Upper lobe of left lung (tissue), 6 donors: ENCODE measurements at places on chromosomes 6 and 20. TPM values are rescaled to one million over a fixed set of nuclear protein-coding genes. Genes with fewer than 3 reads are reported as not detected.
A peak's percentile ranks its signal among the peaks of the same experiment; 100 is the strongest.

DNA sequence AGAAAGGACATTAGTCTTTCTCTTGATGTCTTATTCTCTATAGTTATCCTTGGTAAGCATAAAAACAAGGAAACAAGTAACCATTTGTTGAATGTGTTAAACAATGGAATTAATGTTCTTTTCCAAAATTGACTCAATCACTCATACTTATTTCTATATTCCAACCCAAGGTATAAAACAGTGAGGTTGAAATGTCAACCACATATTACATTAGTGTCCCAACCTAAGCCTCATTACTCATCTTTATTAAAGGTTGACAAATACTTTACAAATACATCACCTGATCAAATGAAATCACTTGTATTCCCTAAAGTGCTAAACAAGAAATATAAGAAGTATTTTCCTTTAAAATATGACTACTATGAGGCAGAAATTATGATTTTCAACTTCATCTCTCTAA lies 100.5 kb downstream of the ASCC3 start:
- H3K4me3 ChIP-seq: no peak overlapping the region
- no peak for DNase-seq
- H3K27me3 ChIP-seq: no peaks in the 10 kb centered on the region
- H3K36me3 ChIP-seq: no peaks in the 10 kb centered on the region
- no peaks in the 10 kb centered on the region for H3K4me1 ChIP-seq
- no peak overlapping the region for H3K27ac ChIP-seq

DNA sequence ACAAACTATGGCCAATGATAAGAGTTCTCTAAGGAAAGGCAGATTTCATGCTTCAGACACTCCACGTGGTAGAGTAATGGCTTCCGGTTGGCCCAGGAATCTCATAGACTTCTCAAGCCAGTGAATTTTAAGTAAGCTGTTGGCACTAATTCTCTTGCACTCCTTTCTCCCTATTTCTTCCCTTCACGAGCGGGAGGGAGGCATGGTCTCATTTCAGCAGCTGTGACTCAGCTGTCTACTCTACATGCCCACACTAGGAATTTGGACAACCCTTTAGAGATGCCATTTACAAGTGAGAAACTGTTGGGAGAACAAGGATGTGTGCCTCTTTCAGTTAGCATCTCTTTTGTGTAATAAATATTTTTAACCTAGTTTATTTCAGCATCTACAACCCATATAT lies 107.7 kb downstream of the PTPRK start:
- H3K4me1 ChIP-seq: no peaks in the 10 kb centered on the region
- no peak overlapping the region for H3K4me3 ChIP-seq
- H3K27ac ChIP-seq: no peak overlapping the region
- no peaks in the 10 kb centered on the region for H3K27me3 ChIP-seq
- DNase-seq: no peak
- H3K36me3 ChIP-seq: no peaks in the 10 kb centered on the region

- peaks cover 24% of the 10 kb centered on the region for H3K4me1 ChIP-seq
- H3K27me3 ChIP-seq: no peaks in the 10 kb centered on the region
- peak overlapping the region; percentile 72 for H3K4me3 ChIP-seq
- DNase-seq: peak; percentile 90
- peak overlapping the region; percentile 99 for H3K27ac ChIP-seq
Measured at GRCh38 chr6:134176264-134176975, 124.0 kb upstream of the SLC2A12 start.

GRCh38 chr6:30102970-30103871 lies 9.7 kb downstream of the TRIM31 start:
- peak overlapping the region; percentile 53 for H3K4me3 ChIP-seq
- H3K27ac ChIP-seq: peak overlapping the region; percentile 29
- peaks cover 29% of the 10 kb centered on the region for H3K4me1 ChIP-seq
- no peaks in the 10 kb centered on the region for H3K36me3 ChIP-seq
- peak; percentile 93 for DNase-seq

GRCh38 chr6:3233904-3234303 lies 6.5 kb upstream of the TUBB2B start:
- H3K4me3 ChIP-seq: no peak overlapping the region
- DNase-seq: no peak
- peaks cover 29% of the 10 kb centered on the region for H3K4me1 ChIP-seq
- no peak overlapping the region for H3K27ac ChIP-seq

- no peaks in the 10 kb centered on the region for H3K36me3 ChIP-seq
- H3K4me3 ChIP-seq: no peak overlapping the region
- no peak overlapping the region for H3K27ac ChIP-seq
- H3K27me3 ChIP-seq: no peaks in the 10 kb centered on the region
- H3K4me1 ChIP-seq: no peaks in the 10 kb centered on the region
Measured at GRCh38 chr6:159874435-159874834, 16.4 kb upstream of the MAS1 start.

DNA sequence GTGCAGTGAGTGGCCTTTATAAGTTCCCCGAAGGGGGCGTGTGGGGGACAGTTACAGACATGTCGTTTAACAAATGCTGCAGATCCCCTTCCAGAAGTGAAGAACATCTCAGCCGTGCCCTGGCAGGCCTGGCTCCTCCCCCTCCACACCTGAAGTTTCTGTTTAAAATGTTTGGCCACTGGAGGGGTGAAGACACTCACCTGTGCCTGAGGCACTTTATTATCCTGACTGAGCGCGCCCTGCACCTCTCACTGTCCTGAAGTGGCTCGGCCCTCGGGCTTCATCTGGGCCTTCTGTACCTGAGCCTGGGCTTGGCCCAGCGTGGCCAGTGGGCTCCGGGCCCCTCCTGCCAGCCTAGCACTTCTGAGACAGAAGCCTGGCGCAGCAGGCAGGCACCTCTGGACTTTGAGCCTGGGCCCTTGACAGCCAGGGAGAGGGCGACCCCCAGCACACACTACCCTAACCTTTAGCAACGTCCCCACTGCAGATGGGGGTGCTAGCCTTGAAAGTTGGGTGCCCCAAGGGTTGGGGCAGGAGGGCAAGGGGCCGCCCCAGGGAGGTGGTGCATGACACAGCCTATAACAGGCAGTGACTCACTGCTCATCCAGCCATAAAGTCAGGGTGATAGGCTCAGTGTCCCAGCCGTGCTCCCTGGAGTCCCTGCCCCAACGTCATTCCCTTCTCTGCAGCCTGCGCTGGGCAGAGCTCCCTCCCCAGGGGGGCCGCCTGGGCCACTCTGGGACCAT lies 13.6 kb upstream of the GATA5 start:
- no peaks in the 10 kb centered on the region for H3K27me3 ChIP-seq
- H3K4me1 ChIP-seq: peaks cover 13% of the 10 kb centered on the region
- DNase-seq: peak; percentile 63
- no peaks in the 10 kb centered on the region for H3K36me3 ChIP-seq
- no peak overlapping the region for H3K27ac ChIP-seq
- H3K4me3 ChIP-seq: no peak overlapping the region

GRCh38 chr6:40353197-40353966 lies 233.8 kb downstream of the LRFN2 start:
- no peaks in the 10 kb centered on the region for H3K27me3 ChIP-seq
- no peak for DNase-seq
- no peaks in the 10 kb centered on the region for H3K36me3 ChIP-seq
- no peak overlapping the region for H3K4me3 ChIP-seq
- H3K27ac ChIP-seq: no peak overlapping the region
- no peaks in the 10 kb centered on the region for H3K4me1 ChIP-seq

DNA sequence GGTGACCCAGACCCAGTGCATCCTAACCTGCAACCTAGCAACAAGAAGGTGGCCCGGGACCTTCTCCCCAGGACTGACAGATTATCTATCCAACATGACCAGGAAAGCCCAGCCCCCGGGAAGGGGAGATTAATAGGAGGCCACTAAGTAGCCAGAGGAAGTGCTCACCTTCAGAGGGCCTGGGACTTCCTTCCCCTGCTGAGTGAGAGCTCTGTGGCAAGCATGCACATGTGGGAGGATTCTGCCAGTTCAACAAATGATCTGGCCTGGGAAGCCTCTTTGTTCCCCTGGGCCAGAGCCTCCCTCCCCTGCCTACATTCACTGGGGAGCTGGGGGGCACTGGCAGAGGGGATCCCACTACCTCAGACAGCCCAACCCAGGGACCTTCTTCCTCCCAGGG lies 39.6 kb downstream of the SHLD1 start:
- no peak overlapping the region for H3K4me3 ChIP-seq
- H3K4me1 ChIP-seq: peaks cover 14% of the 10 kb centered on the region
- peak; percentile 24 for DNase-seq
- H3K27me3 ChIP-seq: no peaks in the 10 kb centered on the region

DNA sequence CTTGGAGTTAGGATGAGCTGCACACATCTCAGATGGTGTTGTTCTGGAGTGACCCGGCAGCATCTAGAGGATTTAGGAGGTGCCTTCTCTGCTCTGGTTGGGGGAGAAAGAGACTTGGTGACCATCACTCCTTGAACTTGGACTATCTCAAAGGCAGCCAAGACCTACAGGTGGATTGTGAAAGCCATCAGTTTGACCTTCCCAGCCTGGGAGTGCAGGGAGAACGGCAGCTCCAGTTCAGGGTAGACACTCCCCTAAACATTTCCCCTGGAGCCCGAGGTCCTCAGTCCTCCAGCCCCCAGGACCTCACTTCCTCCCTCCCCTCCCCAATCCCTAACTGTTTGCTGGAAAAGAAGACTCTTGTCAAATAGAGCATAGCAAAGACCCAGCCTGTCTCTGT lies 128.7 kb upstream of the ARMC2 start:
- no peaks in the 10 kb centered on the region for H3K36me3 ChIP-seq
- no peak overlapping the region for H3K4me3 ChIP-seq
- no peak overlapping the region for H3K27ac ChIP-seq
- peaks cover 18% of the 10 kb centered on the region for H3K4me1 ChIP-seq

GRCh38 chr6:154705471-154706113 lies 27.6 kb upstream of the SCAF8 start:
- no peaks in the 10 kb centered on the region for H3K4me1 ChIP-seq
- no peak for DNase-seq
- H3K27me3 ChIP-seq: no peaks in the 10 kb centered on the region
- H3K36me3 ChIP-seq: no peaks in the 10 kb centered on the region
- H3K27ac ChIP-seq: no peak overlapping the region

The UBE2J1 gene
- total RNA-seq: 16.5 TPM

The C6orf163 gene
- 1.6 TPM for total RNA-seq

GRCh38 chr6:136579800-136580199 lies 29.6 kb upstream of the MAP7 start:
- H3K27ac ChIP-seq: no peak overlapping the region
- H3K4me3 ChIP-seq: no peak overlapping the region
- H3K36me3 ChIP-seq: peaks cover 41% of the 10 kb centered on the region
- H3K27me3 ChIP-seq: no peaks in the 10 kb centered on the region
- peaks cover 6% of the 10 kb centered on the region for H3K4me1 ChIP-seq

The ZBTB12 gene
- 3.1 TPM for total RNA-seq

GRCh38 chr6:98467902-98468301 lies 366.5 kb upstream of the POU3F2 start:
- DNase-seq: no peak
- no peaks in the 10 kb centered on the region for H3K27me3 ChIP-seq
- H3K27ac ChIP-seq: no peak overlapping the region
- no peaks in the 10 kb centered on the region for H3K4me1 ChIP-seq
- no peaks in the 10 kb centered on the region for H3K36me3 ChIP-seq

DNA sequence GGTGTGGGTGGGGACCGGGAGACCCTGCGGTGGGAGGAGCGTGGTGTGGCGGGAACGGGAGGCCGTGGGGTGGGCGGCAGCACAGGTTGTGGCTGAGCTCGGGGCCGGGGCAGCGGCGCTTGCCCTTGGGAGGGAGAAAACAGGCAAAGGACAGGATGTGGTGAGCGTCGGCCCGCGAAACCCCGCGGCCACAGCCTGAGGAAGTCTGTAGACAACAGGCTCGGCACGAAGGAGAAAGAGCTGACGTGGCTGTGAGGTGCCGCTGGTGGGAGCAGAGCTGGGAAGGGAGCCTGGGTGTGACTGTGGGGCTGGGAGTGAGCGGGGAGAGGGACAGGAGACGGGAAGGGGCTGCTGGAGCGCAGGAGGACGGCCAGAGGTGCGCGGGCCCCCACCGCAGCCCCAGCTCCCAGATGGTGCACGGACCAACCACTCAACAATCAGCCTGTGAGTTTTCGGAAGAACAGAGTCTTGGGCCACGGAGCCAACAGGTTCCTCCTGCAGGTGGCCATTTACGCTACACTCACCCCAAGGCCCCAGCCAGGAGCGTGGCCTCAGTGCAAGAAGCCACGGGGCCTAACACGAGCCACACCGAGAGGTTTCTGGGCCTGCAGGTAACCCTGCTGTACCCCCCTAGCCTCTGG lies 202.8 kb downstream of the DLL1 start:
- H3K36me3 ChIP-seq: no peaks in the 10 kb centered on the region
- no peaks in the 10 kb centered on the region for H3K27me3 ChIP-seq
- no peak overlapping the region for H3K4me3 ChIP-seq
- no peak overlapping the region for H3K27ac ChIP-seq
- peaks cover 7% of the 10 kb centered on the region for H3K4me1 ChIP-seq

GRCh38 chr6:31663126-31663960 lies 1.5 kb downstream of the GPANK1 start:
- no peak for DNase-seq
- H3K36me3 ChIP-seq: peaks cover 28% of the 10 kb centered on the region
- peak overlapping the region; percentile 98 for H3K27ac ChIP-seq
- no peaks in the 10 kb centered on the region for H3K27me3 ChIP-seq
- peaks cover 71% of the 10 kb centered on the region for H3K4me1 ChIP-seq

GRCh38 chr6:167970230-167970629 lies 27.2 kb upstream of the KIF25 start:
- H3K36me3 ChIP-seq: peaks cover 27% of the 10 kb centered on the region
- no peaks in the 10 kb centered on the region for H3K4me1 ChIP-seq
- H3K27me3 ChIP-seq: no peaks in the 10 kb centered on the region
- DNase-seq: no peak
- no peak overlapping the region for H3K27ac ChIP-seq
